Tibial artery (tissue), 4 donors: ENCODE measurements at places on chromosomes 11 and 22.
A peak's percentile ranks its signal among the peaks of the same experiment; 100 is the strongest.

DNA sequence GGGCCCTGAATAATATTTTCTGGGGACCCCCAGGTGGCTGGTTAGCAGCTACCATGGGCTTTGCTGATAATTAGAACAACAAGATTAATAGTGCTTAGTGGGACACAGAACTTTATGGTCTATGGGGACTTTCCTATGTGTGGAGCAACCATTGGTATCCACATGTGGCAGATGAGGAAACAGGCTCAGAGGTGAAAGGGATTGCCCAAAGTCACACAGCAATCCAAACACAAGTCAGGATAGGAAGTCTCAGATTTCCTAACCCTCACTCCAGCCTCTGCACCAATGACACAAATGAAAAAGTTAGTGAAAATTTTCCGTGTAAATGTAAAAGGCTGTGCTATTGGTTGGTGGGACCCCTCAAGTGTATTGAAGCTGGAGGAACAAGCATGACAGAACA, 15.3 kb upstream of the SLCO2B1 start:
- DNase-seq, result no peak

DNA sequence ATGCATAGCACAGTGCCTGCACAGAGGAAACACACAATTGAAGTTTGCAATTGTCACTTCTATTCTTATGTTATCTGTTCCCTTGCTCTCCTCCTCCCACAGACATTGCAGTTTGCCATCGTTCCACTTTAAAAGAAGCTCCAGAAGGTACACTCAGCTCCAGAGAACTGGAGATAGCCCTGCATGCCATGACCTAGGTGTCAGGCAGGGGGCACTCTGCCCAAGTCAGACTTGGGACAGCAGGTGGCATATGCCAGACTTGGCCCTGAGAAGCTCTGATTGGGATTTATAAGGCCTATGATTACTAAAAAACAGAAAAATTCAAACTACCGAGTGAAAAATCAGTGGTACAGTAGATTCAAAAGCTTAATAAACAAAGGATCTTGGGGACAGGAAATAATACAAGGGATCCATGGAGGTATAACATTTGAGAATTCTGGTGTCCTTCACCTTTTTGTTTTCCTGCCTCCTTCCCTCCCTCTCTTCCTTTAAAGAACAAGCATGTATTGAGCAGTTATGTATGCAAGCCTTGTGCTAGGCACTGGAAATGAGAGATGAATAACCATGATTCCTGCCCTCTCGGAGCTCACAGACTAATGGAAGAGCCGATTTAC, 40.0 kb downstream of the TENM4 start:
- DNase-seq, result no peak

- no peak for DNase-seq
These were observed 82.7 kb downstream of the FBLN1 start for GRCh38 chr22:45585437-45585755.

DNA sequence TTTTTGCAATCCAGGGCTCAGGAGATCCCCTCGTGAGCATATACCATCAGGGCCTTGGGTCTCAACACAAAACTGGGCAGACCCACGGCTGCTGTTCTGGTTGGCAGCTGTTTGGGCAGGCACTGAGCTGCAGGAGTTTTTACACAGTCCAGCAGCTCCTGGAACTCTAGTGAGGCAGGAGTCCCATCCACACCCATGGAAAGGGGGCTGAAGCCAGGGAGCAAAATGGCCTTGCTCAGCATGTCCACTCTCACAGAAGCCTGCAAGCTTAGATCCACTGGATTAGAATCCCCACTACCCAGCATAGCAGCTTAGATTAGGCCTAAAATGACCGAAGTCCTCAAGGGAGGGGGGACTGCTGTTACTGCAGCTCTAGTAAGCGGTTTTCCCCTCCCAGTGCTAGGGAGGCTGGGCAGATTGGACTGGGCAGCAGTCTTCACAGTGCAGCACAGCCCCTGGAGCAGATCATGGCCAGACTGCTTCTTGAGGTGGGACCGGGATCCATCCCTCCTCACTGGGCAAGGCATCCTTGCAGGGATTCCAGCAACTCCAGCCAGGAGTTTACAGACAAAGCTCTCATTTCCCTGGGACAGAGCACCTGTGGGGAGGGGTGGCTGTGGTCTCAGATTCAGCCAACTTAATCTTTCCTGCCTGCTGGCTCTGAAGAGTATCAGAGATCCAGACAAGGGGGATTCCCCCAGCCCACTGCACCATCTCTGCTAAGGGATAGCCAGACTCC, 36.4 kb upstream of the CARD16 start:
- DNase-seq, result no peak

DNA sequence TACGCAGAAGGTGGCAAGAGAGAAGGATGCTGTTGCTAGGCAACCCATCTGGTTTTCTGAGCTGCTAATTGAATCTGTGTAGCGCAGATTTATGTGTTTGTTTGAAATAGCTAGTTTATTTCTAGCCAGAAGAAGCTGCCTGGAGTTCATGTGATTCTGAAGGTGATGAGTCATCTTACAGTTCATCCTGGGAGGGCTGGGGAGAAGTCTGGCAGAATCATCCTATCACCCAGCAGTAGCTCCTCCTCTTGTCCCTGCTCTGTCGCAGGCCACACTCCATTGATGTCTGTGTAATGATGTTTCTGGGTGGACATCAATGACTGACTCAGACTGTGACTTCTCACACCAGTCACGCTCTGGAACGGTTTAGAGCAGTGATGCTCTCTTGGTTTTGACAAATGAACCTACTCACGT, 4.8 kb upstream of the FBXO7 start:
- no peak for DNase-seq

DNA sequence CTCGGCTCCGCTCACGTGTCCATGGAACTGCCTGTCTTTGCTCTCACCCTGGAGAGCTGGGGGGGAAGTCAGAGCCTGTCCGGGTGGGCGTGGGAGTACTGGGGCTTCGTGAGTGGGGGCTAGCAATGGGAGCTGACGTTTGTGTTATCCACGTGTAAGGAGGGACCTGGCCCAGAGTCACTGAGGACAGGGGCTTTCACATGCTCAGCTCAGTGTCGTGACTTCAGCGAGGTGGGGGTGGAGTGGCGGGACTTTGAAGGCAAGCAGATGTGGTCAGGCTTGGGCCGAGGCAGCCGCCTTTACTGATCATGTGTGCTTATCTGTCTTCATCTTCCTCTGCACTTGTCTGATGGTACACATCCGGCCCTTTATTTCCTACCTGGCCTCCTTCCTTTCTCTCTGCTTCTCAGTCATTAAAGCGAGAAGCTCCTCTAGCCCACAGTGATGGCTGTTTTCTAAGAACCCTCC, 113.1 kb upstream of the NNMT start:
- DNase-seq, result peak; percentile 70

DNA sequence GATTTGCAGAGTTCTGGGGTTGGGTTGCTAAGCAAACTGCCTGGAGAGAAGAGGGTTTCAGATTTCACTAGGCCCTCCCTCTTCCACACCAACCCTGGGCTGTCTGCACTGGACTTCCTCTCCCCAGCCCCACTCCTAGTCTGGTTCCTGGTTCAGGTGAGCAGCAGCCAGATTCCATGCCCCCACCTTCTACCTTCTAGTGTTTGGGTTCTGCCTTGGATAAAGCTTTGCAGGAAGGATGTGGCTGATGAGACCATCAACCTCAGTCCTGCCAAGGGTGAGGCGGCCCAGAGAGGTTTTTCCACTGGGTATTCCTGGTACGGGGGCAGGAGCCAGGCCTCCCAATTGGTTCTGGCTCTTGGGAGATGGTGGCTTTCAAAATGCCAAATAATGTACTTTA, 68.3 kb downstream of the BCR start:
- DNase-seq, result no peak

DNA sequence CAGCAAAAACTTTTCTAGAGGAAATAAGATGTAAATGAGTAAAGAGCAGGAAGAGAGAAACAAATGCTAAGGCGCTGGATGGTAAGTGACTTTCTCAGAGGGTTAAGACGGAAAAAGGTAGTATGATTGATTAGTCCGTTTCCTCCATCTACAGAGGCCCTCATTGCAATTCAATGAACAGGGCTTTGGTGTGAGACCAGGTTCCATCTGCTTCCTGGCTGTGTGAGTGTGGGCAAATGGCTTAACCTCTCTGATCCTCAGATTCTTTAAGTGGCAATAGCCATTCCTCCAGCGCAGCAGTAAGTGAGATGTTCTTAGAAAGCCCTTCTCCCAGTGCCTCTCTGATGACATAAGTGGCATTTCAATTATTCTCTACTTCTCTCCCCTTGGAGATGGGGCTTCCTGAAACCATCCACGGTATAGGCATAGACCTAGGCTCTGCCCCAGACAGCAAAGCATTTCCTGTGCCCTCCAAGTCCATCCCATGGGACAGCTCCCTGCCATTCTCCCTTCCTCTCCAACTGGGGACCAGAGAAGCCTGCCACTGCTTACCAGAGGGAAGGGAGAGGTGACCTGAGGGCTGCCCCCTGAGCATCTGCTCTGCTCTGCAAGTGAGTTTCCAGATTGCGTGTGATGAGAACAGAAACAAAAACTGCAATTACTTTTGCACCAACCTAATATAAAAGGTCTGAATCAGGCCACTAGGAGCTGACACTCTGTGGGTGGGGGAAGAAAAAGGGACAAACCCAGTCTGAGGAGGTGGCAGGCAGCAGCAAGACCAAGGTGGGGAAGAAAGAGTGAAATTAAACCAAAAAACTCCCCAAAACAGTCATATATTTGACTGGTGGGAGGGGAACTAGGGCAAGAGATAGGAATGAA, 12.7 kb upstream of the CD44 start:
- no peak for DNase-seq

DNA sequence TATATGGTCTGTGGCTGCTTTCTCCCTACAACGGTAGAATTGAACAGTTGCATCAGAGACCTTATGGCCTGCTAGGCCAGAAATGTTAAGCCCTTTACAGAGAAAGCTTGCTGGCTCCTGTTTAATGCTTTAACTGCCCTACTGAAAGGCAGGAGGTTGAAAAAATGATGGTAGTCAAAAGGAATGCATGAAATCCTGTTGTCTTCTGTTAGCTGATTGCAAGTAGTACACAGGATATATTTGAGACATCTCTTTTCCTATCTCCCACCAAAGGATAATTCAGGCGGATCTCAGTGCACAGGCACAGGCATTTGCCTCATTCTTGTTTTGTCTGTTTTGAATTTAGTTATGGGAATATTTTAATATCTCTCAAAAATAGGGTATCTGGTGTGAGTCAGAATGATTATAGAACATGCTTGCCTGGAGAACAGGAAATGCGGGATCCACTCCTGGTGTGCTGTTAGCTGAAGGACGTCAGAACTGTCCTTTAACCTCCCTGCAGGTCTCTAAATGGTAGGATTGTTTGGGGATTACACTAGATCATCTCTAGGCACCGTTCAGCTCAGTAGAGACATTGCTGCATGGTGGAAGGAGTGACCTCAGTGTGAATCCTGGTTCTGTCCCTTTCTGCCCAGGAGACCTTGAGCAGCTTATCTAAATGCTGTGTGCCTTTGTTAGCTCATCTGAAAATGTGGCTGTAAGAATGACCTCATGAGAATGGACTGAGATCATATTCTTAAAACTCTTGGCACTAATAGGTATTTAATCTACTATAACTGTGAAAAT, 49.5 kb downstream of the PACS1 start:
- DNase-seq, result no peak

DNA sequence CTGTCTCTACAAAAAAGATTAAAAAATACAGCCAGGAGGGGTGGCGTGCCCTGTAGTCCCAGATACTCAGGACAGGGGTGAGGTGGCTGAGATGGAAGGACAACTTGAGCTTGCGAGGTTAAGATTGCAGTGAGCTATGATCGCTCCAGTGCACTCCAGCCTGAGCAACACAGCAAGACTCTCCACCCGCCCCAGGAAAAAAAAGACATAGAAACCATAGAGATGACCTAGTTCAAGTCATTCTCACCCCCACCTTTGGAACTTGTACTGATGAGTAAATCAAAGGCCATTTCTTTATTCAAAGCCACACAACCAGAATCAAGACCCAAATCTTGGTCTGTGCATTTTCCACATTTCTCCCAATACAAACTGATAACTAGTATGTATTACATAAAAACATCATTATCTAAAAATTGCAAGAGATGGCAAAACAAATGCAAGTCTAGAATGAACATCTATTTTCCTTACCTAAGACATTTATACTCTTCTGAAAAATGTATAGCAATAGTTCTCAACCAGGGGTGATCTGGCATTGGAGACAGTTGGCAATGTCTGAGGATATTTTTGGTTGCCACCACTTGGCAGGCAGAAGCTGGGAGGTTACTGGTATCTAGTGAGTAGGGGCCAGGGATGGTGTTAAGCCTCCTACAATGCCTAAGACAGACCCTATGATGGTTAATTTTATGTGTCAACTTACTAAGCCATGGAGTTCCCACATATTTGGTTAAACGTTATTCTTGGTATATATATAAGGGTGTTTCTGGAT, 34.6 kb downstream of the LGR4 start:
- DNase-seq, result no peak

- DNase-seq, result no peak
These were observed 1165.1 kb downstream of the LRRC4C start for GRCh38 chr11:40294349-40294735.

DNA sequence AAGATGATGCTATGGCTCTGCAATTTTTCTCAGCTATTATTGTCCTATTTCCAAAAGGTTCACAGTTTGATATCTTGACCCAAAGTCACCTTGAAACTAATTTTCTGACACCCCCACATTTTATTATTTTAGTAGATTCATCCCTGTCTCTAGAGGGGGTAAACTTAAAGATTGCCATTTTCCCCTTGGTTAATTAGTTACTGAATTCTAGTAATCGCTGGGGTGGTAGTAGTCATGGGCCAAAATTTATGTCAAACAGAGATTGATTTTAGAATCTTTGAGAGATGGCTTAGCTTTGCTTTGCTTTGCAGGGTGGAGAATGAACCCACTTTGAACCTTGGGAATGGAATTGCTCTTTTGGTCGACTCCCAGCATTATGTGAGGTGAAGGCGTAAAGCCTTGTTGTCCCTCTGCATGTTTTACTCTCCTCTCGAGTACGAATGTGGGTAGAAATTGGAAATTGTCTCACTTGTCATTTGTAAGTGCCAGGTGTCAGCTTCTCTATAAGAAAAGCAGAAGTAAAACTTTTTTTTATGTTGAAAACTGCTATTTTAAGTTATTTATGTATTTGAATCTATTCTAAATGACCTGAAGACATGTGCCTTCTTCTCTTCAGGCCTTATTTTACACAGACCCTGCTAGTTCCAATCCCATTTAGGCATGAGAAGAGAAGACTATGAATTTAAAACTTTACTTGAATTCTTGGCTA, 42.4 kb upstream of the RCE1 start:
- DNase-seq, result no peak

GRCh38 chr22:30306627-30307011, 17.3 kb upstream of the CASTOR1 start:
- DNase-seq, result no peak

- no peak for DNase-seq
These were observed 22.2 kb downstream of the MCM5 start for GRCh38 chr22:35422145-35422544.

DNA sequence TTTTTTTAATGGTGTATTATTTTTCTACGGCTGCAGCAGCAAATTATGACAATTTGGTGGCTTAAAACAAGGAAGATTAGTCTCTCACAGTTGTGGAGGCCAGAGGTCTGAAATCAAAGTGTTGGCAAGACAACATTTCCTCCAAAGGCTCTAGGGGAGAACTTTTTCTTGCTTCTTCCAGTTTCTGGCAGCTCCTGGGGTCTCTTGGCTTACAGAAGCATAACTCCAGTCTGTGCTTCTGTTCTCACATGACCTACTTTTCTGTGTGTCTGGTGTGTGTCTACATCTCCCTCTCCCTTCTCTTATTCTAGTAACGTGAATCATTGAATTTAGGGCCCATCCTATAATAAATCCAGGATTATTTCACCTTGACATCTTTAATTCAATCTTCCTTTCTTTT, 551.9 kb upstream of the LUZP2 start:
- DNase-seq, result no peak

GRCh38 chr11:34364102-34364501, 6.3 kb upstream of the ABTB2 start:
- DNase-seq, result no peak
